Calu3 (cell line): ENCODE measurements at places on chromosomes 1 and 21.

GRCh38 chr1:178533121-178533946 is 20.4 kb downstream of the TEX35 start:
- DNase-seq, result no peak

DNA sequence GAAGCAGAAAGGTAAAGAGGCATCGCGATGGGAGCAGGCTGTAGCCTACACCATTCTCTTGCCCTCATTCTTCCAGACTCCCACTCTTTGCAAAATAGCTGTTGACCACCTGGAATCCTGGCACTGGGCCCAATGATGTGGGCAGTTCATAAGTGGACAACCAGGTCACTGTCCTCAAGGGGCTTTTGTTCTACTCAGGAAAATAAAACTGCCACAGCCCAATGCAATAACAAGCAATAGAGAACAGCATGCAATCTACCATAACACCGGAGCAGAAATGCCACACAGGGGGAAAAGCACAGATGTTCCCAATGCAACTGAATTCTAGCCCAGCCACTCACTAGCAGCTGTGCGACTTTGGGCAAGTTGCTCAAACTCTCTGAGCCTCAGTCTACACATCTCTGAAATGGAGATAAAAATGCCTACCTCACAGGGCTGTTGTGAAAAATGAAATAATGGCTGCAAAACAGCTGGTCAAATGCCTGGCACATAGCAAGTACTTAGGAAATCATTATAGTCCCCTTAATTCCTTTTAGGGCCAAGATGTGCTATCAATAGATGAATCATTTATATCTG is 56.7 kb downstream of the NENF start:
- DNase-seq, result no peak

DNA sequence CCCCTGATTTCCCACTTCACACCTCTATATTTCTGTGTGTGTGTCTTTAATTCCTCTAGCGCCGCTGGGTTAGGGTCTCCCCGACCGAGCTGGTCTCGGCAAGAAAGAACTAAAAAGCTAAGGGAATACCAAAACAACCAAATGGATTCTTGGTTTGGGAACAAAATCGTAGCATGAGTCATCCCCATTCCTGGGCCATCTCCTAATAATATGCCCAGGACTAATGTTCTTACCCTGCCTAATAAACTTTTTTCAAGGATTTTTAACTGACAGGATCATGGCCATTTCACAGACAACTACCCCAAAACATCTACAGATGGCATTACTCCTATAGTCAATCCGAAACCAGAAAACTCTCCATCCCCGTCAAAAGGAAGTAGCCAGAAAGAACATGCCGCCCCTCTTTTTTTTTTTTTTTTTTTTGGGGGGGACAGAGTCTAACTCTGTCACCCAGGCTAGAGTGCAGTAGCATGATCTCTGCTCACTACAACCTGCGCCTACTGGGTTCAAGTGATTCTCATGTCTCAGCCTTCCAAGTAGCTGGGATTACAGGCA is 4.1 kb upstream of the HPDL start:
- DNase-seq, result no peak

DNA sequence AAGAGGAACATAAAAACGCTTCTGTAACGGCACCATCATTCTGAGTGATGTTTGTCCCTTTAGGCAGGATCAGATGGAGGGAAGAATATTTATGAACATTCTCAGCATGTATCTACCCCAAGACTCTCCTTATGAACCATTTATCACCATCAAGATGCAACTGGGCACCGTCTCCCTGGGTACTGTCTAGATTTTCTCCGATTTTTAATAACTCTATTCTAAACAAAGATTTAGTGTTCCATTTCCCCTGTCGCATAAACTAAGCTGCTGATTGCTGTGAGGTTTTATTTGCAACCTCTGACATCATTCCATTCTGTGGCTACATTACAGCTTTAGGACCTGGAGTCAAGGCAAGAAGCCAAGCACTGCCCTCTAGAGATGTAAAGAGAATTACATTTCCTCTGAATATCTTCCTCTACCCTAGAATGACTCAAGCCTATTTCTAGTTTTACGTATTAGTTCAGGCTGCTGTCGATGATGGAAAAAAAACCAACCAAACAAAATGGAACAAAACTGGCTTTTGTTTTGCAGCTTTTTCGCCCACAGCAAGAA is 130.1 kb upstream of the MAP1LC3C start:
- no peak for DNase-seq

DNA sequence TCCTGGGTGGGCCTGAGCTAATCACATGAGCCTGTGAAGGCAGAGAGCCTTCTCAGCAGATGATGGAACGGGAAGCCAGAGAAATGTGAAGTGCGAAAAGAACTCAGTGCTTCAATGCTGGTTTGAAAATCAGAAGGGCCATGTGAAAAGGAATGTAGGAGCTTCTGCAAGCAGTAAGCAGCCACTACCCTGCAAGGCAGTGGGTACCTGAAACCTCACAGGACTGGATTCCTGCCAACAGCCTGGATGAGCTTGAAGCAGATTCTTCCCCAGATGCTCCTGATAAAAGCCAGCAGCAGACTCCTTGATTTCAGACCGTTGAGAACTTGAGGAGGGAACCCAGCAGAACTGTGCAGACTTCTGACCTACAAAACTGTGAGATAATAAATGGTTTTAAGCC is 158.6 kb downstream of the SYT2 start:
- no peak for DNase-seq

DNA sequence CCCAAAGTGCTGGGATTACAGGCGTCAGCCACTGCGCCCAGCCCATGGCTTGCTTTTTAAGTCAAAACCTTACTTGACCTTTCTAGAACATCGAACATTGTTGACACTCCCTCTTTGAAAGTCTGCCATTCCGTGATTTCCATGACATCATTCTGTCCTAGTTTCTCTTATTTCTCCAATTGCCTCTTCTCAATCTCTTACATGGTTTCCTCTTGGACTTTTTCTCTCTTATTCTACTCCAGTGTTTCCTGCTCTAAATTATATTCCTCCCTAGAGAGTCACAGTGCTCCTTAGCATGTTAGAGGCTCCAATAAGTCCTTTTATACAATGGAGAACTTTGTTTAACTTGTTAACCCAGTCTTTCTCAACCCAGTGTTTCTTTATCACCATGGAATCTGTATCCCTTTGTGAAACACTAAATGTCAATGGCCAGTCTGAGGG is 25.5 kb downstream of the JAM2 start:
- no peak for DNase-seq

- peak; percentile 82 for DNase-seq
These were observed 5.3 kb upstream of the SLC6A9 start for GRCh38 chr1:44036409-44037139.

GRCh38 chr1:173048621-173049321 is 2.0 kb downstream of the TNFSF18 start:
- DNase-seq, result no peak

DNA sequence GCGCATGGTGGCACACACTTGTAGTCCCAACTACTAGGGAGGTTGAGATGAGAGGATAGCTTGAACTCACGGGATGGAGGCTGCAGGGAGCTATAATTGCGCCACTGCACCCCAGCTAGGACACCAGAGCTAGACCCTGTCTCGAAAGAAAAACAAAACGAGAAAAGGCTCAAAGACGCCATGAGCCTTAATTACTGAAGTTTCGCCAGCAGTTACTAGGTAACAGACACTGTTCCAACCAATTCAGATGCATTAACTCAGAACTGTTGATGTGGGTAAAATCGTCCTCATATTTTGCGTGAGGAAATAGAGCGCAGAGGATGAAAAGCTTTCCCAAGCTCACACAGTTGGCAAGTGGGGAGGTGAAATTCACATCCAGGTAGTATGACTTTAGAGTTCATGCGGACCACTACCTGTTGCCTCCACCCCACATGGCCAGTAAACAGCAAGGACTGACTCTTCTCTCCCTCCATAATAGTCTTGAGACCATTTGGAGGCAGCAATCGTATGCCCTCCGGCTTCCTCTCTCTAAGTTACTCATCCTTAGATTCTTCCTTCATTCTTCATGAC is 40.1 kb downstream of the INAVA start:
- DNase-seq, result no peak

DNA sequence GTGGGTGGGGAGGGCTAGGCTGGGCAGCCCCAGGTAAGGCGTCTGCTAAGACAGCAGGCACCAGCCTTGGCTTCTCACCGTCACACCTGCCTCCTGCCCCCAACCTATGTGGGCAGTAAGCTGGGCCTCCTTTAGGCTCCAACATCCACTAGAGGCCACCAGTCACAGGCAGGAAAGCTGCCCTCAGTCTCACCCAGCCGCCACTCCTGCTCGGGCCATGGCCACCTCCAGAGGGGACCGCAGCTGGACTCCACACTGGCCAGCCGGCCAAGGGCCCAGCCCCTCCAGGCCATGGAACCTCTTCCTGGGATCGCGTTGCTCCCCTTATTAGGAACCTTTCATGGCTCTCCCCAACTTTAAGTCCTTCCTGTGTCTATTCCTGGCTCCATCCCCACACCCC is 74.5 kb downstream of the MRPL37 start:
- DNase-seq, result peak; percentile 32

GRCh38 chr1:185062710-185063370 is 17.5 kb downstream of the RNF2 start:
- DNase-seq, result no peak

GRCh38 chr1:28282426-28283407 is 23.4 kb downstream of the SESN2 start:
- DNase-seq, result no peak

DNA sequence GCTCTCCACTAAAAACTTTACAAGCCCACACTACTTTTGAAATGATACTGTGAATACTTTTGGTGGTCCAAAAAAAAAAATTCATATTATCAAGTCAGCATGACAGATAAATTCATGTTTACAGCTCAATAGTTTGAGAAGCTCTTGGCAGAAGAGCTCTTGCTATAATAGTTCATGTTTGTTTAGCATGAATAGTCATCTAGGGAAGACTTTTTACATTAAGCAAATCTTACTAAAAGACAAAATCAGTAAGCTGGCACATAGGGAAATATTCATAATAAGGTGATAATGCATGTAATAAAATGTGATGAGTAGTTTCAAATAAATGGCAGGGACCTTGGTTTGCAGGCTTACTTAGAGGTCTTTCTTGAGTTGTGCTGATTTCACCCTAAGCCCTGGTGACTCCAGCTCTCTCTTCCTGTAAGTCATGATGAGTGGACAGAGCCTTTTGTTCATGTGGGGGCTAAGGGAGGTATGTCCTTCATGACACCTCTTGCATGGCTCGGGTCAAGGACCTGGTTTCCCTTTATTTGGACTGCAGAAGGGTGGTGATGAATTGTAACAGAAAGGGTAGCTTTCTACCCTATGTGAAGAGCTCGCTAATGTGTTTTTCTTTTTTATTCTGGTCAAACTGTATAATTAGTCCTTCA is 166.7 kb downstream of the GABPA start:
- no peak for DNase-seq

GRCh38 chr1:40383488-40384412 is 10.2 kb downstream of the SMAP2 start:
- DNase-seq, result peak; percentile 37

DNA sequence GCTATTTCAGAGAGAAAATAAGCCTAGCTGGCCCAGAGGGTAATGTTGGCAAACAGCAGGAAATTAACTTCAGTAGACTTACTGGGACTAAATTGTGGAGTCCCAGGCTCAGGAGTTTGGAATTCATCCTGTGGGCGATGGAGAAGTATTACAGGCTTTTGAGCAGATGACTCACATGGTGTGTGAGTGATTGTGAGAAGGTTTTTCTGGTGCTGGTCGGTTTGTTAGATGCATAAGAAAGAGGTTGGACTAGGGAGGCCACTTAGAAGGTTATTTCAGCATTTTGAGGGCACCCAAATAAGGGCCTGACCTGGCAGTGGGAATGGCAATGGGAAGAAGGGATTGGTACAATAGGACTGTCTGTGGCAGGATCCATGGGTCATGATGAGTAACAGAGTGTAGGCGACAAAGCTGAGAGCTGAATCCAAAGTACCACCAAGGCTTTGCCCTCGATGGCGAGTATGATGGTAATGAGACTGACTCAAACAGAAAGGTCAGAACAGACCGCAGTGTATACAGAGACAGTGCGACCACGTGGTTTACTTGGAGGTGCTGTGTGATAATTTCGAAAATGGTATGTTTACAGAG is 69.2 kb upstream of the KIF26B start:
- no peak for DNase-seq

GRCh38 chr1:109617291-109617801 is 2.1 kb downstream of the GNAT2 start:
- peak; percentile 14 for DNase-seq

GRCh38 chr1:224733027-224733911 is 117.2 kb downstream of the CNIH3 start:
- peak; percentile 7 for DNase-seq

- peak; percentile 50 for DNase-seq
These were observed 38.2 kb upstream of the WASF2 start for GRCh38 chr1:27527890-27528817.

- DNase-seq, result no peak
These were observed 116.2 kb upstream of the KCNK2 start for GRCh38 chr1:214966346-214966745.

- DNase-seq, result no peak
These were observed 34.9 kb downstream of the SIPA1L2 start for GRCh38 chr1:232594768-232595698.

- DNase-seq, result no peak
These were observed 8.3 kb downstream of the MAPKAPK2 start for GRCh38 chr1:206693029-206693428.

GRCh38 chr21:17903029-17903806 is 84.1 kb upstream of the C21orf91 start:
- no peak for DNase-seq

DNA sequence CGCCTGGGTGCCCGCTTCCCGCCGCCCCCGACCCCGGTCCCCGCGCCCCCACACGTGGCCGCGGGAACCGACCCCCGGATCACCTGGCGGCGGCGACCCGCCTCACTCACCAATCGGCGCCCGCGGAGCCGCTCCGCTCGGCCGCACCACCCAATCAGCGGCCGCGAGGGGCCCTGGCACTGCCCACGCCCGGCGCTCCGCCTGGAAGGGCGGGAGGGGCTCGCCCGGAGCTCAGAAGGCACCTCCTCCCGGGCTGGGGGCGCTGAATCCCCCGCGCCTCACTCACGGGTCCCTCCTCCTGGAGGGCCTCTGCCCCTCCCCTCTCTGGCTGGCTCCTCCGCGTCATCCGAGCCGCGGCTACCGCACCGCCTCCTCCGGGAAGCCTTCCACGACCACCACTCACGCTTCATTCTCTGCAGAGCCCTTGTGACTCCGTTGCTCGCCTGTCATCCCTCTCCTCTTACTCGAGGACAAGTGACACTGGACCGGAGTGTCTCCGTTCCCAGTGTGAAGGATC is 374 bp downstream of the SH2D5 start:
- DNase-seq, result peak; percentile 66
